ENCODE measurements at places on chromosomes 12 and 14.

DNA sequence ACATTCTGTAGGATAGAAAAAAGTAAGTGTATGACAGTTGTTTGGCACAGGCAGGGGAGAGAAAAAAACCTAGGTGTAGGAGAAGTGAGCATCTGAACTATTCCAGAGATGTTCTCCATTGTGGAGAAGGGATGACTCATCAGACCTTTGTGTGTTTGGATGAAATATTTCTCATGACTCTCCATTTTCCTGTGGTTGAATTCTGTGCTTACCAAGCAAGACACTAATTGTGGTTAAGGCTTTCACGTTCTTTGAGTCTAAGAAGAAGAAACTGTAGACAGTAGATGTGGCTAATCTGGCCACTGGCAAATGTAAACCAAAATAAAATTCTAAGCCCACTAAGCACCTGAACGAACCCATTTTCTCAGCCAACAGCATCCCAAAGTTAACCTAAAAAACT lies 107.9 kb upstream of the GZMB start:
- DNase-seq: no peak

DNA sequence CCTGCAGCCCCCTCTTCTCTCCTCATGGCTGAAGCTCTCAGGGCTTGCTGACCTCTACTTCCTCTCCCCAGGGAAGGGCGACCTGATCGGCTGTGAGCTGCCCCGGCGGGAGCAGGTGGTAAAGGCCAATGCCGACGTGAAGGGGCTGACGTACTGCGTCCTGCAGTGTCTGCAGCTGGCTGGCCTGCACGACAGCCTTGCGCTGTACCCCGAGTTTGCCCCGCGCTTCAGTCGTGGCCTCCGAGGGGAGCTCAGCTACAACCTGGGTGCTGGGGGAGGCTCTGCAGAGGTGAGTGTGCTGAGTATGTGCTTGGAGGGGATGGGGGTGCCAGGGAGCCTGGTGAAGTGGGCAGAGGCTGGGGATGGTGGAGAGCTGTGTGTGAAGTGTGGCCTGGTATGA lies 13.7 kb downstream of the MCRS1 start:
- no peak for DNase-seq

DNA sequence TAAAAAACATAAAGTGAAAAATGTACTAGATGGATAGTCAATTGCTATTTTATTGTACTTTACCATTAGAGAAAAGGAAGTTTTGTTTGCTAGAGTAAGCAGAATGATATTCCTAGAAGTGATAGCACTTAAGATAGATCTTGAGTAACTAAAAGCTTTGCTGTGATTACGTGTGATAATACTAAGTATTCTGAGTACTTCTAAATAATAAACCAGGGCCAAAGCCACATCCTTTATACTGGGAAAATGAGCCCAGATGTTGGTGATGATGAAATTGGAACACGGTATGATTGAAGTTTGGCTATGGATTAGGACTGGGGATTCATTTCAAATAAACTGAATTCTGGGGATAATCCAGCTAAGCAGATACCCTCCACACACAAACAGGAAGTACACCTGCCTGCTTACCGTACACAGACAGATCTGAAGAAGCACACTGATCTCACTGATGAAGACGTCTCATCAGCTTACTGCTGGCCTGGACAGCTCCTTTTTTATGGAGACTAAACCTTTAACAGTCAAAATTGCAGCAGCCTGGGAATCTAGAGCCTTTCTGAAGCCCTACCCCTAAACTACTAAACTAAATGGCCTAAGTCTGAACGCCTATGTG lies 199.8 kb downstream of the LRFN5 start:
- DNase-seq: no peak

DNA sequence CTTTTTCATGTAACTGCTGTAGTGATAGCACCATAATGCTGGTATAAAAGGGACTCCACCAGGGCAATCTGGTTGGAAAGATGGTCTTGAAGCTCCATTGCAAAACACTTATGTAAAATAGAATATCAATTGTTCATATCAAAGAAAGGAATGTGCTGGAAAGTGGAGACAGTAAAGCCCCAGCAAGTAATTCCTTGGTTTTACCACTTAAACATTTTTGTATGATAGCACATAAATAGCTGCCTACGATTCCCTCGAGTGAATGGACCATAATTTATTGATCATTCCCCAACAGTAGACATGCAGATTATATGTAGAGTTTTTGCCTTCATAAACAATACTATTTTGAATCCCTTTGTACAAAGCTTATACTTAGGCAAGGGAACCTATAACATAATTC lies 275.4 kb downstream of the PAWR start:
- DNase-seq: no peak

DNA sequence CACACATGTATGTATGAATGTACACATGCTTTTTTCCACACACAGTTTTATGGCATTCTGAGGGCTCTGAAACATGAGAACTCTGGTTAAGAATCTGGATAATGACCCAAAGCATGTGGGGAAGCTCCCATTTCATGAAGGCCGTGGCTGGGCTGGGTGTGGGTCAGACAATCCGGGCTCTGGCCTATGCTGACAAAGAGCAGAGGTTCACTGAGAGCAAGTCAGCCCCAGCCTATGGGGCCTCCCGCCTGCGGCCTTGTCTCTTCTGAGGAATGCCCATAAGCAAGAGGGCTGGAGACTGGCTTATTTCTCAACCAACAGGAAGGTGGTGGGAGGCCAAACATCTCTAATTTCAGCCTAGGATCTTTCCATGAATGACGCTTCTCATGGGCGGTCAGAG lies 8.5 kb downstream of the MYH6 start:
- no peak for DNase-seq

GRCh38 chr14:73243341-73243740 lies 6.0 kb downstream of the PAPLN start:
- DNase-seq: no peak
